ENCODE measurements at places on chromosomes 3 and 15. TPM values are rescaled to one million over a fixed set of nuclear protein-coding genes. Genes with fewer than 3 reads are reported as not detected.
A peak's percentile ranks its signal among the peaks of the same experiment; 100 is the strongest.

The CCRL2 gene
- 3.6 TPM for total RNA-seq

The C3orf80 gene
- 0.29 TPM for total RNA-seq

The EBLN2 gene
- 1.2 TPM for total RNA-seq

DNA sequence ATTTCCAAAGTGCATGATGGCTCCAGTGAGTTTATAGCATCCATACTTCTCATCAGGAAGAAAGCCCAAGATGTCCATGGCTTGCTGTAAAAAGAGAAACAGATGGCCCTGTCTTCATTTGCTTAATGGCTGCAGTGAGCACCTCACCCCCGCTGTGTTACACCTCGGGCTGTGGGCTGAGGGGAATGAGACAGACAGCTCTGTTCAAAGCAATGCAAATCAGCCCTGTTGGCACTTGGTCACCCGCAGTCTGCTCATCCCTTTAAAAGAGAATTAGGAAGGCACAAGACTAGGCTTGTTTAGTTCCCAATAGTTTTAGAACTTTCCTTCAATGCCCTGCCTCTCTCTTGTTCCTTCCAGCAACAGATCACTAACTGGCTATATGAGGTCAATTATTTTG is 25.2 kb downstream of the MYH15 start:
- no peaks in the 10 kb centered on the region for H3K27me3 ChIP-seq
- no peak overlapping the region for H3K4me3 ChIP-seq
- DNase-seq, result no peak
- no peak overlapping the region for H3K27ac ChIP-seq

DNA sequence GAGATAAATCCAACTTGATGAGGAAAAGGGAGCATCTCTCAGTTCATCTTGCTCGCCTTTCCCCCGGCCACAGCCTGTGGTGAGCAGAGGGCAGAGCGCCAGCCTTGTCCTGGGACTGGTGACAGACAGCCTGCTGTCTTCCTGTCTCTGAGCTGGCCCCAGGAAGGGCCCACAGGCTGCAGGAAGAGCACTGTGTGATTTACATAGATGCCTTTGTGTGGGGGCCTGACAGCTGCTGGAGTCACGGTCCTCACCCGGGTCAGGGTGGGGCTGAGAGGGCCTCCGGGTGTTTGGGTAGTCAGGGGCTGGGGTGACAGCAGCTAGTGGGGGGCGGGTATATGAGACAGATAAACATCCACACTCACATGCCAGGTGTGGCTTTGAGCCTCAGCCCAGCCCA is 29.3 kb downstream of the PLA2G4D start:
- H3K4me3 ChIP-seq, result no peak overlapping the region
- DNase-seq, result no peak
- H3K4me1 ChIP-seq, result peaks cover 4% of the 10 kb centered on the region
- H3K36me3 ChIP-seq, result no peaks in the 10 kb centered on the region
- H3K27me3 ChIP-seq, result no peaks in the 10 kb centered on the region
- no peak overlapping the region for H3K27ac ChIP-seq

The LRRN1 gene
- 0.11 TPM for total RNA-seq

DNA sequence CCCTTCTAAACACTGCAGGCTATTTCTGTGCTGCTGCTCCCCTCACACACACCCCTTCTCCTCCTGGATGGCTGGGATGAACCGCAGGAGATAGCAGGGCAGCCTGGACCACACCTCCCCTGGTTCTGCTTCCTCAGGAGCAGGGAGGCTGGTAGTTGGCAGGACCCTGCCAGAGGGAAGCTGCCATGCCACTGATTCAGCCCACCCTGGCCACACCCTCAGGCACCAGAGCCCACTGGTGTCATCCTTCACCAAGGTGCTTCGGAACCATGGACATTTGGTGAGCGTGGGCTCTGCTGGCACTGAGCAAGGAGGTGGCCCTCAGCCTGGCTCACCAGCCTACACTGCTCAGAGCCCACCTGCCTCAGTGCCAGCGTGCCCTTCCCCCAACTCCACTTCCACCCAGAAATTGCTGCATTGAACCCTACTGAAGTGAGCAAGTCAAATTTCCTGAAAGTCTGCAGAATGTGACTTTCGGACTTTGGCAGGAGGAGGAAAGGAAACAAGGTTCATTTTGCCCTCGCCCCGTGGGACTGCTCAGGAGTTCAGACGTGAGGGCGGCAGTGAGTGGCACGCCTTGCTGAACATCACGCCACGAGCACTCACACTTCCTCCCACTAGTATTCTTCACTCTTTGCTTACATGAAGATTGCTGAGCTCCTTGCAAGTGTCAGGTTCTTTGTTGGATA is 26.3 kb downstream of the BMF start:
- H3K27me3 ChIP-seq, result no peaks in the 10 kb centered on the region
- no peak for DNase-seq
- H3K27ac ChIP-seq, result peak overlapping the region; percentile 66
- peak overlapping the region; percentile 28 for H3K4me3 ChIP-seq

- no peak overlapping the region for H3K4me3 ChIP-seq
- no peak for DNase-seq
- H3K27ac ChIP-seq, result no peak overlapping the region
- H3K4me1 ChIP-seq, result no peaks in the 10 kb centered on the region
- no peaks in the 10 kb centered on the region for H3K36me3 ChIP-seq
Measured at GRCh38 chr3:30241721-30242120, 364.7 kb upstream of the TGFBR2 start.

GRCh38 chr3:133377396-133377795 is 22.5 kb upstream of the BFSP2 start:
- H3K4me3 ChIP-seq, result no peak overlapping the region
- H3K36me3 ChIP-seq, result no peaks in the 10 kb centered on the region
- no peak for DNase-seq
- no peaks in the 10 kb centered on the region for H3K27me3 ChIP-seq
- no peaks in the 10 kb centered on the region for H3K4me1 ChIP-seq

DNA sequence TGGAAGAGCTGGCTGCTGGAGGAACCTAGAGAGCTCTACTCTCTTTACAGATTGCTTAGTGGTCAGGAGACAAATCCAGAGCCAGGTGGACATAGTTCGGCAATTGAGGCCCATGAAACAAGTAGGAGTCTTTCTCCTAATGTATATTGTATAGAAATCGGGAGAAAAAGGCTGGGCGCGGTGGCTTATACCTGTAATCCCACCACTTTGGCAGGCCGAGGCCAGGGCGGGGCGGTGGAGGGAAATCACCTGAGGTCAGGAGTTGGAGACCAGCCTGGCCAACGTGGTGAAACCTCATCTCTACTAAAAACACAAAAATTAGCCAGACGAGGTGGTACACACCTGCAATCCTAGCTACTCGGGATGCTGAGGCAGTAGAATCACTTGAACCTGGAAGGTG is 10.8 kb downstream of the RAD54L2 start:
- no peaks in the 10 kb centered on the region for H3K27me3 ChIP-seq
- H3K4me1 ChIP-seq, result no peaks in the 10 kb centered on the region
- DNase-seq, result no peak
- H3K27ac ChIP-seq, result no peak overlapping the region

DNA sequence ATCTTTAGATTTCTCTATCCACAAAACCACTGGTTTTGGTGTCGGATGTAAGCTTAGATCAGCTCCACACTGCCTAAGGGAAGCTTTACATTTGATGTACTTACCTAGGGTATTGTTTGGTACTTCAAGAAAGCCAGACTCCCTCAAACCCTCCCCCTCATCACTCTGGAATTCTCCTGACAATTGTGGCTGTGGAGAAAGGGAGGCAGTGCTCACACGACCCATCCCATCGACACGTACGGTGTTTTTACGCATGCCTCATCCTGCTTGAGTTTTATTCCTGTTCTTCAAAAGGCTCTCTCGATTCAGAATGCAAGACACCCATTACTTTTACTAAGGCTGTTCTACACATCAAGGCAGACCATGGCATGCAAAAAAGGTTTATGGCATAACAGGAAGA is 67.3 kb upstream of the ONECUT1 start:
- DNase-seq, result no peak
- H3K4me3 ChIP-seq, result no peak overlapping the region
- no peaks in the 10 kb centered on the region for H3K4me1 ChIP-seq
- no peaks in the 10 kb centered on the region for H3K36me3 ChIP-seq
- peaks cover 5% of the 10 kb centered on the region for H3K27me3 ChIP-seq
- no peak overlapping the region for H3K27ac ChIP-seq

The CGGBP1 gene
- total RNA-seq, result 58.8 TPM

DNA sequence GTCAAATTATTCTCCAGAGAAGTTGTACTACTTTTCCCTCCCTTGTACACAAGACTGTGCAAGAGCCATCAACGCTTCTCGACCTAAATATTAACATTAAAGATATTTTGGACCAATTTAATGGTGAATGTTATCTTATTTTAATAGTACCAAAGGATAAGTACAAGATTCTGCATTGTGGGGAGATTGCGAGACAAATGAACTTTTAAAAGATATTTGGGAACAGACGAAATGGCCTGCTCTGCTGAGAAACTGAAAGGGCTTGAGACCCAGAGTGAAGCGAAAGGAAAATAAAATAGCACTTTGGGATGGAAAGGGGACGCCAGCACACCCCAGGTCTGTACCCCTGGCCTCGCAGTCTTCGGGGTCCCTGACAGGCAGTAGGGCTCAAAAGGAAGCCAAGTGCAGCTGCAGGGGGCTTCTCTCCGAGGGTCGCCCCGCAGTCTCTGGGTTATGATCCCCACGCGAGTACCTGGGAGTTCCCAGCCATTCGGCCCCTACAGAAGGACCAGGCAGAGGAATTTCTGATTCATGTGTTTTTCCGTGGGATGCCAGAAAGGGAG is 97.6 kb upstream of the VGLL3 start:
- no peak for DNase-seq
- no peaks in the 10 kb centered on the region for H3K27me3 ChIP-seq
- H3K36me3 ChIP-seq, result no peaks in the 10 kb centered on the region
- peak overlapping the region; percentile 55 for H3K4me3 ChIP-seq
- H3K4me1 ChIP-seq, result no peaks in the 10 kb centered on the region

DNA sequence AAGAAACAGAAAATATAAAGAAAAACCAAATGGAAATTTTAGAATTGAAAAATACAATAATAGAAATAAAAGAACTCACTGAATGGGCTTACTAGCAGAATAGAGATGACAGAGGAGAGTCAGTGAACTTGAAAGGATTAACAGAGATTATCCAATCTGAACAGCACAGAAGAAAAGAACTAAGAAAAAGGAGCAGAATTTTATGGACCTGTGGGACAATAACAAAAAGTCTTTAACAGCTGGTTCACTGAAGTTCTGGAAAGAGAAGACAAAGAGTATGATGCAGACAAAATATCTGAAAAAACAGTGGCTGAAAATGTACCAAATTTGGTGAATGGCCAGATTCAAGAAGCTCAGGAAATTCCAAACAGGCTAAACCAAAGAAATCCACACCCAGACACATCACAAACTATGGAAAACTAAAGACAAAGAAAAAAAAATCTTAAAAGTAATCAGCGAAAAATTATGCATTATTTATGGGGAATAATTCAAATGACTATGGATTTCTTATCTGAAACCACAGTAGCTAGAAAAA is 9.7 kb upstream of the GNB5 start:
- H3K27me3 ChIP-seq, result no peaks in the 10 kb centered on the region
- DNase-seq, result no peak
- H3K4me3 ChIP-seq, result no peak overlapping the region

The LMOD3 gene
- 196 TPM for total RNA-seq

- H3K27ac ChIP-seq, result no peak overlapping the region
- no peaks in the 10 kb centered on the region for H3K36me3 ChIP-seq
- DNase-seq, result no peak
- H3K4me3 ChIP-seq, result no peak overlapping the region
- H3K4me1 ChIP-seq, result peaks cover 52% of the 10 kb centered on the region
Measured at GRCh38 chr3:37886395-37886794, 24.7 kb downstream of the CTDSPL start.

The RASGRF1 gene
- not detected for total RNA-seq

- H3K27me3 ChIP-seq, result no peaks in the 10 kb centered on the region
- H3K4me1 ChIP-seq, result peaks cover 61% of the 10 kb centered on the region
- no peaks in the 10 kb centered on the region for H3K36me3 ChIP-seq
- peak overlapping the region; percentile 97 for H3K27ac ChIP-seq
- DNase-seq, result peak; percentile 40
- H3K4me3 ChIP-seq, result no peak overlapping the region
Measured at GRCh38 chr15:45641999-45642932, 7.4 kb downstream of the SQOR start.

GRCh38 chr3:163043074-163043473 is 1546.5 kb downstream of the OTOL1 start:
- H3K36me3 ChIP-seq, result no peaks in the 10 kb centered on the region
- H3K4me1 ChIP-seq, result no peaks in the 10 kb centered on the region
- no peaks in the 10 kb centered on the region for H3K27me3 ChIP-seq
- no peak overlapping the region for H3K4me3 ChIP-seq

- peaks cover 6% of the 10 kb centered on the region for H3K4me1 ChIP-seq
- peak; percentile 76 for DNase-seq
- H3K36me3 ChIP-seq, result no peaks in the 10 kb centered on the region
- H3K27ac ChIP-seq, result peak overlapping the region; percentile 89
Measured at GRCh38 chr3:52121464-52121805, 32.8 kb downstream of the POC1A start.

The UBAP1L gene
- total RNA-seq, result 2.2 TPM

GRCh38 chr3:186974824-186975313 is 44.5 kb downstream of the ST6GAL1 start:
- peak overlapping the region; percentile 93 for H3K27ac ChIP-seq
- H3K4me1 ChIP-seq, result peaks cover 25% of the 10 kb centered on the region
- H3K36me3 ChIP-seq, result peaks cover 24% of the 10 kb centered on the region
- H3K4me3 ChIP-seq, result no peak overlapping the region
- DNase-seq, result peak; percentile 56

DNA sequence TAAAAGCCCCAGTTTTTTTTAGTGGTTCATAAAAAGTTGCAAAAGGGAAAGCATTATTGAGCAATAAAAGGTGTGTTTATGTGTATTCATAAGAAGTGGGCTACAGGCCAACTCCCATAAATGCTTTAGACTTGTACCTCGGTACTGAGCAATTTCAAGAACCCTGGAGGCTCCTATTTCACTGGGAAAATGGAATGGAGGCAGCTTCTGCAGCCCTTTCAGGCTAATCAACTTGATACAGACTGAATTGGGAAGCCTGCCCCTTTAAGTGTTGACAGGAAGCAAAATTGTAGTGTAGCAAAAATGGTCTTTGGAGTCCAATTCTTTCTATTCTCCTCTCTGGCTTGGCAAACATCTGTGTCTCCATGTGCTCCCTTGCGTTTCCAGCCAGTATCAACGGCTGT is 118.8 kb downstream of the ECT2 start:
- H3K36me3 ChIP-seq, result no peaks in the 10 kb centered on the region
- no peak overlapping the region for H3K4me3 ChIP-seq
- DNase-seq, result no peak

DNA sequence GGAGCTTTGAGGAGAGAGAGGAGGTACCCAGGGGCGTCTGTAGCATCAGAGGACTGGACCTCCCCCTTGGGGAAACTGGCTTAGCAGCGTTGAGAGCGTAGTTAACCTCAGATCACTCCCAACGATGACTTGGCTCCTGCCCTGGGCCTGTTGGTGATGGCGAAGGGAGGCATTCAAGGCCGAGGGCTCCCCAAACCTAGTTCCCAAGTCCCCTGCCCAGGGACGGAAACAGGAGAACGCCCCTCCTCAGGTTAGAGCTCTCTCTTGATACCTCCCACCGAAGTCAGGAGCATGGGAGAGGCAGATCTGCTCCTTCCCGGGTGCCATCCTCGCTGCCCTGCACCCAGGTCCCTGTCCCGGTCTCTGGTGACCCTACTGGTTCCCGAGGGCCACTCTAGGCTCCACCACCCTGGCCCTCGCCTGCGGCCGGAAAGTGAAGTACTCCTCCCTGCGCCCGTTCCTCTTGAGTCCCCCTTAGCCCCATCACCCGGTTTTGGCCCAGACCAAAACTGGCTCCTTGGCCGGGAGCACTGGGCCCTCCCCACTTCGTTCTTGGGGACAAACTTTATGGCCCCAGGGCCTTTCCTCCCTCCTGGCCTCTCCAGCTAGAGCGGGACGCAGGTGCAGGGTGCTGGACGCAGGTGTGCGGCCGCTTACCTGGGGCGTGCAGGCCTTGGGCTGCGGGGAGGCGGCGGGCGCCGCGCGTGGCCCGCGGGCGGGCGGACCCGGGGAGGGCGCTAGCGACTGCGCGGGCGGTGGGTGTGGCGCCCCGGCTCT is 2.6 kb upstream of the SKOR1 start:
- no peak overlapping the region for H3K27ac ChIP-seq
- peaks cover 80% of the 10 kb centered on the region for H3K27me3 ChIP-seq
- peaks cover 45% of the 10 kb centered on the region for H3K4me1 ChIP-seq
- no peaks in the 10 kb centered on the region for H3K36me3 ChIP-seq
